Ureter (tissue), 1 donor: ENCODE measurements at places on chromosomes 3 and 15. TPM values are rescaled to one million over a fixed set of nuclear protein-coding genes. Genes with fewer than 3 reads are reported as not detected.
A peak's percentile ranks its signal among the peaks of the same experiment; 100 is the strongest.

DNA sequence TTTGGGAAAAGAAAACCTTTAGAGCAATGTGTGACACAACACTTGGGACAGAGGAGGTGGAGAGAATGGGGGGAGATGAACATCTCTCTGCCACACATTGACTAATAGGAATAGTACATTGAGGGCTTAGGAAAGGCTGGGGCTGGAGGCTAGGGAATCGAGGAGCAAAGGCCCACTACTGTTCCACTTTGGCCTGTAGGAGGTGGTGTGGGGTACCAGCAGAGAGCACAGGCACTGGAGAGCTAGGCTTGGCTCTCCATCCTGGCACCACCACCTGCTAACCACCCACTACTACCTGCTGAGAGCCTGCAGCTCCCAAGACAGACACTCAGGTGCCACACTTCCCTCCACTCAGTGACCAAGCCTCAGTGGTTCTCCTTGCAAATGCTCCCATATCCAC, 19.4 kb downstream of the CCDC32 start:
- no peak for DNase-seq

DNA sequence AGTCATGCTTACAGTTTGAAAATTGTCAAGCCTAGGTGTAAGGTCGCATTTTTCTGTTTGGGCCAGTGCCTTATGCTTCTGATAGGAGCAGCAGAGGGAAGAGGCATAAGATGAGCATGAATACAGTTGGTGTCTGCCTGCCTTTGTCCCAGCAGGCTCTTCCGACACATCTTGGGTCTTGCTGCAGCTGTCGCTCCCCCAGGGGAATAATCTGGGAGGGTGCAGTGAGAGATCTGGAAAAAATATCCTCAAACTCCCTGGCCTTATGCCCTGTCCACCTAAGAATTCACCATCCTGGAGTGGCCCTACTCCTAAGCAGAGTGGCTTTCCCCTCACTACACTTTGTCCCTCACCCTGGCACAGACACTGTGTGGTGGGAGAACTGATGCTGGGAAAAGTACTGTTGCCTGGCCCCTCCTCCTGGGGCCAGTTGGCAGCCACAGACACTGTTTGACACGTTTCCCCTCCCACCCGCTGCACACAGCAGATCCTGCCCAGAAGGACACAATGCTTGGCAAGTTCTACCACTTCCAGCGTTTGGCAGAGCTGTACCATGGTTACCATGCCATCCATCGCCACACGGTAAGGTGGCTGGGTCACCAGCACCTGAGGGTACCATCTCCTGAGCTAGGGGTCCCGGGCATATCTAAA, 21.1 kb upstream of the RHO start:
- no peak for DNase-seq

The SKOR1 gene
- total RNA-seq = 0.60 TPM

The SLC6A20 gene
- not detected for total RNA-seq

The RGMA gene
- 6.4 TPM for total RNA-seq

The REC114 gene
- total RNA-seq = not detected

DNA sequence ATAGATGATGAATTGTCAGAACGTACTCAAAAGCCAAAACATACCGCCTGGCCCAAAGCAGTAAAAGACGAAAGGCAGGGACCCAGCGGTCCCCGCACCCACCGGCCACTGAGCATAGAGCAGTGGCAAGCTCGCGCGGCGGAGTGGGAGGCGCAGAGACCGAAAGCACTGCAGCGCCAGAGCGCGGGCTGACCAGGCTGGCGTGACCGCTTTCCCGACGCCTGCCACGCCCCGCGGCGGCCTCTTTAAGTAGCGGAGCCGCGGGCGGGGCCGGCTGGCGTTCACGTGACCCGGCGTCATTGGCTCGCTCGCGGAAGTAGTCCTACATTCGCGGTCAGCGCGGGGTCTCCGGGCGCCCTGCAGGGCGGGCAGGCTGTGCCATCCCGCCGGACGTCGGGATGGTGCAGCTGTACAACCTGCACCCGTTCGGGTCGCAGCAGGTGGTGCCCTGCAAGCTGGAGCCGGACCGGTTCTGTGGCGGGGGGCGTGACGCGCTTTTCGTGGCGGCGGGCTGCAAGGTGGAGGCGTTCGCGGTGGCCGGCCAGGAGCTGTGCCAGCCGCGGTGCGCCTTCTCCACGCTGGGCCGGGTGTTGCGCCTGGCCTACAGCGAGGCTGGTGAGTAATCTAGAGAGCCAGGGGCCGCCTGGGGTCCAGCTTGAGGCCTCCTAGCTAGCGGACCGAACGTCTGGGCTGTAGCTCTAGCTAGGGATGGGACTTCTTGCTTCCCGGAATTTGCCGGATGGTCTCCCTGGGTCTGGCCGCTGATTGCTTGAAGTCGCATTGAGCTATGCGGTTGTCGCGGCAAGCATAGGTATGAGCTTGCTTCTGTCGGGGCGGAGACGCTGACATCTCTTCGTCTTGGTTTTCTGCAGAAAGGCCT, at the start of gene HPS3:
Gene HPS3, plus strand, starts transcription at position 313 of the 880 bp plus-strand sequence. Its CDS starts 86 bp downstream, at position 399.
- DNase-seq = peak; percentile 93

- no peak for DNase-seq
Observed at GRCh38 chr15:100330221-100330620, 11.6 kb downstream of the ADAMTS17 start.

The ZIC1 gene
- total RNA-seq = not detected

DNA sequence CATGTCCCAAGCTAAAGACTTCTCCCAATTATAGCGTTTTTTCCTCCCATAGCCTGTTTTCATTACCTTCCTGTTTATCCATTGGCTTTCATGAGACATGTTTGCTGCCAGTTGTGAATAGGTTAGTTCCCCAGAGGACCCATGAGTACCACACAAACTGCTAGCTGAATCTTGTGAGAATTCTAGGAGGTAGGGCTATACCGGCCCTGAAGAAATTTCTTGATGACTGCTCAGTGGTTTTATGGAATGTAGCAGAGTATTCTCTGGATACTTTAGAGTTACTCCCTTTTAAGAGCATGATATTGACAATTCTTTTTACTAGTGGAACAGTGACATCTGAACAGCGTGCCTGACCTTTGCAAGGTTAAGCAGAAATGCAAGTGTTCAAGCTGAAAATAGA, 210.4 kb downstream of the MCTP2 start:
- no peak for DNase-seq

The ERICH6 gene
- 0.36 TPM for total RNA-seq

The DBR1 gene
- total RNA-seq = 17.3 TPM

The ADIPOQ gene
- total RNA-seq = 0.60 TPM

DNA sequence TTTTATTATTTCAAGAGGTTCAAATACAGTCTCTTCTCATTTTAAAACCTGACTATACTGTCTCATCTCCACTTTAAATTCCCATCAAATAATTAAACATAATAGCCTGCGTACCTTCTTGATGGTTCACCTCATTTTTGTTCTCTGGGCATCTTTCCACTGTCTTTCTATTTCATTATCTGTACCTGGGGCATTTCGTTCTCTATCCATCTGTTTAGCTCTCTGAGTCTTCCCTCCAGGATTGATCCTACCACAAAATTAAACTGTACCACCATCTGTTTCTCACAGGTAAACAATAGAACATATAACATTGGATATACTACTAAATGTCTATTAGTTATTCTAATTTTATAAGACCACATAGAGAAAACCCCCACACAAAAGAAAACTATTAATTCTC, 1331.4 kb downstream of the NSUN3 start:
- no peak for DNase-seq

- DNase-seq = no peak
Observed at GRCh38 chr3:101836652-101837598, 12.4 kb upstream of the NFKBIZ start.

The GPR27 gene
- total RNA-seq = 16.3 TPM

DNA sequence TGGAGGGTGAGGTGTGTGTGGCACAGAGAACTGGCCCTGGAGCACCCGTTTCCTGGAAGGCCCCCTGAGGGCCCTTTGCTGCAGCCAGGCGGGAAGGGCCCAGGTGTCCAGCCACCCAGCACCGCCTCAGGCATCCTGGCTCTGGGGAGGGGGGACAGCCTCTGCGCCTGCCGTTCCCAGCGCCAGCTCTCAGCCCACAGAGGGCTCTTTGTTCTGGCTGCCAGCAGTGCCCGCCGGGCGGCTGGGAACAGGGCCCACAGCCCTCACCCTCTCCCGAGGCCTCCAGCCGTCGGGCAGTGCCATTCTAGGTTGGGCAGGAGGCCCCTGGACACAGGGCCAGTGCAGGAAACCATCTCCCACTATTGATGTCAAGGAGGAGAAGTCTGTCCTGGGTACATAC, 8.3 kb downstream of the SLC38A3 start:
- DNase-seq = no peak

GRCh38 chr3:132344666-132345280, 27.6 kb downstream of the ACP3 start:
- no peak for DNase-seq

DNA sequence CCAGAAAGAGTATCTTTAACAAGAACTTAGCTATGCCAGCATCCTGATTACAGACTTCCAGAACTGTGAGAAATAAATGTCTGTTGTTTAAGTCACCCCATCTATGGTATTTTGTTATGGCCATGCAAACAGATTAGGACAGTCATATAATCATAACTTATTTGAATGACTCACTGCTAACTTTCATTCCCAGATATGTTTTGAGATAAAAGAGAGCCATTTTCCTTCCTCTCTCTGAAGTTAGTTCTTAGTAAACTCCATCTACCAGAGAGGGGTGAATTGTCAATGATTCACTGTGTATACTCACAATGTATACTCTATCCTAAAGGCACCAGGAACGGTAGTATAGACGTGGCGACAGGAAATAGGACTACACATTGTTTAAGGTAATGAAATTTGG, 179.4 kb upstream of the DPH6 start:
- DNase-seq = no peak

- DNase-seq = no peak
Observed at GRCh38 chr3:152480282-152480953, 211.7 kb downstream of the MBNL1 start.

The SOX2 gene
- total RNA-seq = 0.16 TPM

- DNase-seq = no peak
Observed at GRCh38 chr15:28969511-28970085, 83.8 kb downstream of the APBA2 start.

The IGSF10 gene
- total RNA-seq = 3.3 TPM

- no peak for DNase-seq
Observed at GRCh38 chr15:76433798-76434400, 97.3 kb downstream of the ISL2 start.

The CCNL1 gene
- total RNA-seq = 172 TPM

DNA sequence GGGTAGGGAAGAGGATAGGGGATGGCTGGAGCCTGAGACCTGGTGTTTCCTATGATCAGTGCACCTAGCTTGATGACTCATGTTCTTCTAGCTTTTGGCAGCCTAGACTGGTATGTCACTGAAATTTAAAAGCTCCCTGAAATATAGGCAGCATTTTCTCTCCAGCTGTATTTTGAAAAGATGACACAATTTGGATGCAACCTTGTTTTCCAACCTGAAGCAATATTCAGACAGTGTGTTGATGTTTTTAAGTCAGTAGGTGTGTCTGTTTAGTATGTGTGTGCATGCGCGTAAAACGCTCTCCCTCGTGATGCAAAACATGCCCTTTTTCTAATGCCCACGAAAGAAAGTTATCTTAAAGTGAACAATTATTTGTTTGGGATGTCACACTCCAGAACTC, 58.5 kb downstream of the RPL22L1 start:
- DNase-seq = no peak

GRCh38 chr15:25893596-25893995, 30.5 kb upstream of the ATP10A start:
- no peak for DNase-seq

DNA sequence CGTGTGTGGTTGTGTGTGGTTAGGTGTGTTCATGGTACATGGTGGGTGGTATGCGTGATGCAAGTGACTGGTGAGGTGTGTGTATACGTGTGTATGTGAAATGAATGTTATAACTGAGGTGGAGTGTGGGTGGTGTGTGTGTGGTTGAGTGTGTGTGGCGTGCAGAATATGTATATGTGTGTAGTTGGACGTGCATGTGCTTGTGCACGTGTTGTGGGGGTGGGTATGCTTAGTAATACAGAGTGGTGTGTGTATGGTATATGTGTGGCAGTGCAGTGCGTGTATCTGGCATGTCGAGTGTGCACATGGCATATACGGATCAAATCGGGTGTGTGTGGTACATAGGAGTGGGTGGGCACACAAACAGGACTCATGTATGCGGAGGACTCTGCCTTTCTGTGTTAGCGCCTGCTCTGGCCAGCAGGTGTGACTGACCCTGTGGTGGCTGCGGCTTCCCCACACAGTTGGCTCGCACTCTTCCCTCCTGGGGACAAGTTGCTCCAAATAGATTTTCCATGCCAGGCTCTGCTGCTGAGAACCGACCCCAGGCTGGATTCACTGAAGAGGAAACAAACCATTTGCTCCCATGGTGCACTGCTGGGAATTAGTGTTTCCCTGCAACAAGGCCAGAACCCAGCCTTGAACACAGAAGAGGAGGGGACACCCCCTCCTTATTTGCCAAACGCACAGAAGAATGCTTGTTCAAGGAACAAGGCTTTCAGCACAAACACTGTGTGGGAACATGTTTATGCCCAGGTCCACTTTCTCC, 1.2 kb upstream of the C3orf70 start:
- no peak for DNase-seq

The EPHB1 gene
- total RNA-seq = 3.1 TPM
